ENCODE measurements at places on chromosomes 1 and 21. TPM values are rescaled to one million over a fixed set of nuclear protein-coding genes. Genes with fewer than 3 reads are reported as not detected.

DNA sequence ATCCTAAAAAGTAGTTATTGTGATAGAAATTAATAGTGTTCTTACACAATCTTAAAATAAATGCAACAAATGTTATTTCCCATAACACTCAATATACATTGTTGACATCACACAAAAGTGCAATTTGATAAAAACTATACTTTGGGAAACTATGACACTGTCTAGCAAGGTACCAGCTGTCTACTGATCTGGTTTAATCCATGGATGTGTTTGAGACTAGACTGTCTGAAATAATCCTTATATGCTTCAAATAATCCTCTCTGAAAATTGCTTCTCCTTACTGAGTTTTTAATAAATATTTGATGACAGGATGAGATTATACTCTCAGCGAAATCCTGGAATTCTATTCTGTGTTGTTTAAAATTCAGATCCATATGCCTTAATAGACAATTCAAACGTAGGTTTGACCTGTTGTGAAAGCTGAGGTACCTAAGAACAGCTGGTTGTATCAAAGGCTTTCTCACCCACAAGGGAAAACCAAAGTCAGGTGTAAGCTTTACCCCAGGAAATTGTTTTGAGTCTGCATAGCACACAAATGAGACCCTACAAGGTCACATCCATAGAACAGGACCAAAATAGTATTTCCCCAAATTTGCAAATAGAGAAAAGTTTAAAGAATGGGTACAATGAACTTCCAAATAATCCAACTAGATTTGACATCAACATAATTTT, 8.8 kb upstream of the GFI1 start:
- H3K36me3 ChIP-seq = peaks cover 15% of the 10 kb centered on the region
- no peaks in the 10 kb centered on the region for H3K27me3 ChIP-seq
- no peak overlapping the region for H3K27ac ChIP-seq

Gene PCSK9
- total RNA-seq = not detected

- H3K4me1 ChIP-seq = peaks cover 12% of the 10 kb centered on the region
- H3K27ac ChIP-seq = no peak overlapping the region
- H3K27me3 ChIP-seq = no peaks in the 10 kb centered on the region
- peaks cover 39% of the 10 kb centered on the region for H3K36me3 ChIP-seq
- DNase-seq = no peak
Observed at GRCh38 chr1:51417496-51418383, 87.4 kb upstream of the TTC39A start.

GRCh38 chr1:186842547-186842946, 13.8 kb downstream of the PLA2G4A start:
- H3K36me3 ChIP-seq = no peaks in the 10 kb centered on the region
- H3K27me3 ChIP-seq = peaks cover 10% of the 10 kb centered on the region
- H3K4me1 ChIP-seq = no peaks in the 10 kb centered on the region
- no peak for DNase-seq
- no peak overlapping the region for H3K27ac ChIP-seq

Gene CYP4A22
- not detected for total RNA-seq

DNA sequence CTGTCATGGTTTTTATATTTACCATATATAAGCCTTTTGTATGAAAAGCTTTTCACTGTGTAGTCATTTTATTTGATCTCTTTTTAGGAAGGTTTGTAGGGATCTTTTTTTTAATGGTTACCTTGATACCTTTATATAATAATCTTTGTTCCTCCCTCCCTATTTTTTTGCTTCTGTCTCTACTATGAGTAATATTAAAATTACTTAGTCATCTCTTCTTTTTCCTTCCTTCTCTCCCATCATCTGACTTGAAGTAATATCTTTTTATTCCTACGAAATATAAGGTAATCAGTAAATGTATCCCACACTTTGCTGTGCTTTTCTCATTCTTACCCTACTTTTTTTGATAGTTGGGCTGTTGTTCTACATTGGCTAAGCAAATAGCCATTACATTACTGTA, 161.4 kb downstream of the MAGI3 start:
- H3K4me3 ChIP-seq = no peak overlapping the region
- no peaks in the 10 kb centered on the region for H3K27me3 ChIP-seq
- H3K27ac ChIP-seq = no peak overlapping the region
- H3K4me1 ChIP-seq = no peaks in the 10 kb centered on the region
- no peak for DNase-seq

Gene OR2T33
- total RNA-seq = not detected

GRCh38 chr1:19065526-19066247, 109.2 kb upstream of the IFFO2 start:
- H3K27ac ChIP-seq = no peak overlapping the region
- DNase-seq = no peak
- H3K4me1 ChIP-seq = no peaks in the 10 kb centered on the region
- H3K27me3 ChIP-seq = peaks cover 7% of the 10 kb centered on the region
- peaks cover 3% of the 10 kb centered on the region for H3K36me3 ChIP-seq

DNA sequence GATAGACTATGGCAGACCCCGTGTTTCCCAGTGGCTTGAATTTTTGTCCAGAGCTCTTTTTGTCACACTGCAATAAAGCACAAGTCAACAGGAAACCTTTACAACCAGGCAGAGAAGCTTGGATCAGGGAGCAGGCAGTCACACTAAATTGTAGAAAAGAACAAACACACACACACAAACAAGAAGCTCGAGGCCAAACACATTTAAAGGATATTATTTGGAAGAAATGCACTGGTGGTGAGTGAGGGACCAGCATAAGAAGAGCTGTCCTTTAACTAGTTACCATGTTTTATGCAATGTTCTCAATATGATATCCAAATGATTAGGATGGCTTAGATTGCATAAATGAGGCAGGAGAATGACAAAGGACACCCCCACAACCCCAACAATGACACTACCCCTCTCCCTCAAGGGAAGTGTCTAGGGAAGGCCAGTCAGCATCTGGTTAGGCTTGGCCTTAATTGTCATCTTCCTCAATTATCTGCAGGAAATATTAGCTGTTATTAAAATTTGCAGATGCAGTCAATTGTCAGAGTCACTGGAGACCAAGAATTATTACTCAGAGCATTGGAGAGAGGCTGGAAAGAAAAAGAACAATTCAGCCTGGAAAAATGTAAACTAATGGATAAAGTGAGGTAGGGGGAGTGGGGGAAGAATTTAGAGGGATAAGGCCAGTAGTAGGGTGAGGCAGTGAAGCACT, 35.3 kb downstream of the DDR2 start:
- H3K4me3 ChIP-seq = no peak overlapping the region
- no peaks in the 10 kb centered on the region for H3K4me1 ChIP-seq
- H3K27me3 ChIP-seq = peaks cover 8% of the 10 kb centered on the region
- H3K27ac ChIP-seq = no peak overlapping the region

Gene CPTP
- total RNA-seq = 12.2 TPM

- H3K4me3 ChIP-seq = no peak overlapping the region
- no peak overlapping the region for H3K27ac ChIP-seq
- peaks cover 23% of the 10 kb centered on the region for H3K4me1 ChIP-seq
- DNase-seq = no peak
- peaks cover 3% of the 10 kb centered on the region for H3K36me3 ChIP-seq
Observed at GRCh38 chr1:35454616-35455015, 102.6 kb downstream of the KIAA0319L start.

Gene HFM1
- 0.10 TPM for total RNA-seq

DNA sequence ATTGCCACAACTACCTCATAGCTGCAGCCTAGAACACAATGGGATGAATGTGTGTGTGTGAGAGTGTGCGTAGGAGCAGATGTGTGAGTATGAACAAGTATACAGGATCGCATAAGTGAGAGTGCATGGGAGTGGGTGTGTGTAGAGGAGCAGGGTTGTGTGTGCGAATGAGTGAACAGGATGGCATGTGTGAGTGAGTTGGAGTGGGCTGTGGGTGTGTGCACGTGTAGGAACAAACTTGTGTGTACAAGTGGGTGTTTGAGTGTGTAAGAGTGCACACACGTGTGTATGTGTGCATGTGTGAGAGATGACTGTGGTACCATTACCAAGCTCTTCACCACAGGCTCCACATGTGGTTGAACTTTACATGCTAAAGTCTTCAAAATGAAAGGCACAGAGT, 175.4 kb upstream of the EDN2 start:
- peaks cover 57% of the 10 kb centered on the region for H3K36me3 ChIP-seq
- H3K27ac ChIP-seq = peak overlapping the region; percentile 42
- DNase-seq = no peak
- peaks cover 73% of the 10 kb centered on the region for H3K4me1 ChIP-seq
- peak overlapping the region; percentile 96 for H3K4me3 ChIP-seq

DNA sequence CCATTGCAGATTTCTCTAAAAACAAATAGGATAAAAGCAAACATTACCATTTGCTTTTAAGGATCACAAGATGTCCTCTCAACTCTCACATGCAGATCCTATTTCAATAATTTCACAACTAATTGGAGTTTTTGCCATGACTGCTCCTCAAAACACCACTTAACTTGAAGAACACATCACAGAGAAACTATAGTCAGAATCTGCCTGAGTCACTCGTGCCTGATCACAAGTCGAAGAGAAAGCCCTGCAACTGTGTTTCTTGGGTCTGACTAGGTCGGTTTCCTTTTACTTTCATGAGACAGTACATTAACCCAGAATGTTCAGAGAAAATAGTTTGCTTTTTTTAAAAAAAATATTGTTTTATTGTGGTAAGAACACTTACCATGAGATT, 46.3 kb upstream of the SMYD2 start:
- no peak overlapping the region for H3K27ac ChIP-seq
- no peaks in the 10 kb centered on the region for H3K4me1 ChIP-seq
- H3K4me3 ChIP-seq = no peak overlapping the region
- H3K27me3 ChIP-seq = peaks cover 7% of the 10 kb centered on the region
- no peaks in the 10 kb centered on the region for H3K36me3 ChIP-seq
- DNase-seq = no peak

DNA sequence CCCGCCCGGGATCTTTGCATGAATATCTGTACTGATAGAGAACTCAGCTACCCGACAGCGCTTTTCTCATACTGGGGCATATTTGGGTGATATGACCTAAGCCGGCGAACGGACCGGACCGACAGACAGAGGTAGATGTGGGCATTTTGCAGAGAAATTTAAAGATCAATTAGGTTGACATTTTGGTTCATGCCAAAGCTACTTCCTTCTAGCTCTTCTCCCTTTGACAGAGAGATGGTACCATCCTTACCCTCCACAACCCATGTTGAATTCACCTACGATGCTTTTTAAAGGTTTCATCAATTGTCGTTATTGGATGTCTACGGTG, 459 bp downstream of the ARV1 start:
- H3K27ac ChIP-seq = peak overlapping the region; percentile 95
- H3K4me1 ChIP-seq = peaks cover 18% of the 10 kb centered on the region
- no peaks in the 10 kb centered on the region for H3K27me3 ChIP-seq
- H3K4me3 ChIP-seq = peak overlapping the region; percentile 96
- no peak for DNase-seq

Gene RGS1
- 9.4 TPM for total RNA-seq

GRCh38 chr1:154590756-154591155, 17.2 kb downstream of the ADAR start:
- H3K27me3 ChIP-seq = no peaks in the 10 kb centered on the region
- H3K27ac ChIP-seq = no peak overlapping the region
- no peak for DNase-seq
- H3K4me1 ChIP-seq = peaks cover 3% of the 10 kb centered on the region

DNA sequence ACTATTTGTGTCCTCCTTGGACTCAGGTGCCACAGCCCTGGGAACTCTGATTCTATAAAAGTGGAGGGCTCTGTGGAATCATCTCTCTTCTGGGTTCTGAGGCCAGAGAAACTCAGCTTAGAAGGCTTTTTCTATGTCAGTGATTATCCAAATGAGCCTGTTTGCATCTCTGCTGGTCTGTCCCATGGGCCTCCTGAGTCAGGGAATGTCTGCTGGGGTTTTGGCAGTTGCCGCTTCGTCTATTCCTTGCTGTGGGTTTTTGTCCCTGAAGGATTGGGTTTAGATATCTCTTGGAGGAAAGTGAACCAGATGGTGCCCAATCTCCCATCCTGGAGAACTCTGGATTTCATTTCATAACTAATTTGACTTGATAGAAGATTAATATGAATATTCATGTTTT, 297.6 kb downstream of the HHAT start:
- H3K4me1 ChIP-seq = no peaks in the 10 kb centered on the region
- no peaks in the 10 kb centered on the region for H3K27me3 ChIP-seq
- H3K27ac ChIP-seq = no peak overlapping the region
- H3K36me3 ChIP-seq = no peaks in the 10 kb centered on the region

GRCh38 chr1:73161418-73161817, 879.1 kb upstream of the NEGR1 start:
- H3K4me3 ChIP-seq = no peak overlapping the region
- H3K4me1 ChIP-seq = no peaks in the 10 kb centered on the region
- H3K27ac ChIP-seq = no peak overlapping the region
- no peaks in the 10 kb centered on the region for H3K36me3 ChIP-seq
- H3K27me3 ChIP-seq = no peaks in the 10 kb centered on the region

DNA sequence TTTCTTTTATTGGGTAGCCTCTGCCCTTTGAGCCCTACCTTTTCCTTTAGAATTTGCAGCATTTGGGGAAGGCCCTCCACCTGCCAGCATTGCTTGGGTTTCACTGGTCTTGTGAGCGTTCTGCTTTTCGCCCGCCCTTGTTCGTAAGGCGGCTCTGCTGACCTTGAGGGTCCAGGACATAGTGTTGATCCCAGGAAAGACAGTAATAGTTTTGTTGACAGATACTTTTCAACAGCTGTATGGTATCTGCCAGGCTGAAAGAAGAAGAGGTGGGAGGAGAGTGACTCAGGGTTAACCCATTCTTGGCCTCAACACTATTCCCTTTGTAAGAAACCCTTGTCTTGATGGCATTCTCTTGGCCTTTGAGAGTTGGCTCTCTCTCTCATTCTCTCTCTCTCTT, 113.4 kb upstream of the SPAG17 start:
- H3K27me3 ChIP-seq = no peaks in the 10 kb centered on the region
- DNase-seq = no peak
- no peak overlapping the region for H3K4me3 ChIP-seq
- no peak overlapping the region for H3K27ac ChIP-seq
- H3K36me3 ChIP-seq = no peaks in the 10 kb centered on the region

- H3K4me3 ChIP-seq = no peak overlapping the region
- H3K4me1 ChIP-seq = no peaks in the 10 kb centered on the region
- no peaks in the 10 kb centered on the region for H3K36me3 ChIP-seq
- H3K27me3 ChIP-seq = no peaks in the 10 kb centered on the region
Observed at GRCh38 chr21:20720623-20721022, 277.6 kb upstream of the NCAM2 start.

Gene LDLRAD1
- total RNA-seq = not detected

- H3K27ac ChIP-seq = peak overlapping the region; percentile 98
- H3K4me3 ChIP-seq = peak overlapping the region; percentile 42
- peaks cover 38% of the 10 kb centered on the region for H3K4me1 ChIP-seq
- H3K36me3 ChIP-seq = peaks cover 9% of the 10 kb centered on the region
Observed at GRCh38 chr1:3903141-3904005, 3.3 kb upstream of the C1orf174 start.

GRCh38 chr1:184114818-184115398, 63.4 kb downstream of the TSEN15 start:
- peaks cover 2% of the 10 kb centered on the region for H3K4me1 ChIP-seq
- H3K36me3 ChIP-seq = no peaks in the 10 kb centered on the region

Gene LIN28A
- not detected for total RNA-seq

DNA sequence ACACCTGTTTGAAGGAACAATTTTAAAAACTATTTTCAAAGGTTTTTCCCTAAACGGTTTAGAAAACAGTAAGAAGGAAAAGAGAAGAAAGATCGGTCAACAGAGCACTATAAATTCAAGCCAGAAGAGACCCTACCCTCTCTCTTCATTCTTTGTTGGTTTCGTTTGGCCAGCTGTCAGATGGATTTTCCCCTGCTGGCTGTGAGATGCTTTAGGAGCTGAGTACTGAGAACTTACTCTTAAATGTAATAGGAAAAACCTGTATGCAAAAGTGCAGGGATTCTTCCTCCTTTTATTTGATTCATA, 1.3 kb upstream of the TXNIP start:
- DNase-seq = no peak
- H3K27ac ChIP-seq = peak overlapping the region; percentile 99
- peaks cover 64% of the 10 kb centered on the region for H3K4me1 ChIP-seq
- H3K27me3 ChIP-seq = no peaks in the 10 kb centered on the region

Gene TNFAIP8L2
- 22.2 TPM for total RNA-seq

Measured in activated naive CD8-positive, alpha-beta T cell treated with anti-CD3 and anti-CD28 coated beads for 36 hours (primary cell).